Astrocyte of the spinal cord (primary cell): ENCODE measurements at places on chromosomes 6 and 20.

DNA sequence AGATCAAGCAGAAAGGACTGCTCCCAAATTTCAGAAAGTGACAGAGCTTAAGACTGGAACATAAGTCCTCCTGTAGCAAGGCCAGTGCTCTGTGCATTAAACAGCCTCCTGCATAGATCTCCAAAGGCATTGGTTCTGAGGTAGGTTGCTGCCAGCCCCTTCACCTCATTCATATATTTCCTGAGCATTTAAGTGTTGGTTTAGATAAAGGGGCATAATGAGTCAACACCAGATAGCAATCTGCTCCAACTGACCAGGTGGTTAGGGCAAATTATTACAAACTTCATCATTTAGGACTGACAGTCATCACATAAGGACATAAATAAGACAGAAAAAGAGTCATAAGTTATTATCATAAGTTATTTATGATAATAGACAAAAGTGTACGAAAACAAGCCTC lies 10.7 kb downstream of the PTPRK start:
- no peak for DNase-seq

DNA sequence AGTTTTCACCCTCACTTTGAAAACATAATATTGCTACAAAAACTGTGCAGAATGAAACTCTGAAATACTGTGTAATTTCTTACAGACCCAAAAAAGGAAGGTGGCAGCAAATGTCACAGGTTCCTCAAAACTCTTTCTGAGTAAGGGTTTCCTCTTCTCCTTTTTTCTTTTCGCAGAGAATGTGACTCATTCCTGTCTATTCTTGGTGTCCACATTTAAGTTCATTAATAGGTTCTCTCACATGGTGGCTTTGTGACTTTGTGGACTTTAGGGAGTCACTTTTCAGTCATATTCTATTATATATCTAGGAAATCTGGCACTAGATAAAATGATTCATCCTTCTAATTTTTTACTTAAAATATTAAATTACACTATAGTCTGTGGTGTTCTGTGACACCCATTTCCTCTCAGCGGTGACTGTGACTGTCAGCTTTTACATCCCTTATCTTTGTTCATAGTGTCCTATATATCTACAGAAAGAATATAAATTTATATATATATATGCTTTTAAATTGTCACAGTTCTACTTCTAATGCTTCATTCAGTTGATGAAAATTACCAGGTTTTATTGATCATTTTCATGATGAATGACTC lies 126.8 kb upstream of the HCRTR2 start:
- DNase-seq = no peak

DNA sequence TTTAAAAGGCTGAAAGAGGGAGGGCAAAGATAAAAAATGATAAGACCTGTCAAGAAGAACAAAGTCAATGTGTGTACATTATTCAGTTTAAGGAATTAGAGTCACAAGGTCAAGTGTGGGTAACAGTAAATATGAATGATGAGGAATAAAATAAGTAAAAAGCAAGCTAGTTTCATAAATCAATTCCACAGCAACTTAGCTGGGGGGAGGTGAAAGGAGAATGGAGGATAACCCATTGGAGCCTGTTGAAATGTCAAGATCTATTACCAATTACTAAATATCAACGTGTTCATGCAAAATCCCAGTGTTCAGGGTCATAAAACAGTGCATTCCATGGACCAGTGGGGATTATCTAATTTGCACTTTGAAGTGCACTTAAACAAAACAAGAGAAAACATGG lies 242.9 kb downstream of the TBX18 start:
- DNase-seq = no peak

- no peak for DNase-seq
These were observed 59.2 kb upstream of the CSE1L start for GRCh38 chr20:48986899-48987298.
